Endothelial cell of umbilical vein (primary cell): ENCODE measurements at places on chromosomes 7 and 10. TPM values are rescaled to one million over a fixed set of nuclear protein-coding genes. Genes with fewer than 3 reads are reported as not detected.

GRCh38 chr10:27783660-27784059, 38.0 kb upstream of the MKX start:
- no peaks in the 10 kb centered on the region for H3K36me3 ChIP-seq
- H3K4me3 ChIP-seq, result no peak overlapping the region
- H3K27ac ChIP-seq, result no peak overlapping the region
- DNase-seq, result peak; percentile 64
- H3K4me1 ChIP-seq, result no peaks in the 10 kb centered on the region
- peaks cover 3% of the 10 kb centered on the region for H3K27me3 ChIP-seq

CXCL12 gene
- 0.88 and 1.4 TPM in 2 replicates for total RNA-seq

DNA sequence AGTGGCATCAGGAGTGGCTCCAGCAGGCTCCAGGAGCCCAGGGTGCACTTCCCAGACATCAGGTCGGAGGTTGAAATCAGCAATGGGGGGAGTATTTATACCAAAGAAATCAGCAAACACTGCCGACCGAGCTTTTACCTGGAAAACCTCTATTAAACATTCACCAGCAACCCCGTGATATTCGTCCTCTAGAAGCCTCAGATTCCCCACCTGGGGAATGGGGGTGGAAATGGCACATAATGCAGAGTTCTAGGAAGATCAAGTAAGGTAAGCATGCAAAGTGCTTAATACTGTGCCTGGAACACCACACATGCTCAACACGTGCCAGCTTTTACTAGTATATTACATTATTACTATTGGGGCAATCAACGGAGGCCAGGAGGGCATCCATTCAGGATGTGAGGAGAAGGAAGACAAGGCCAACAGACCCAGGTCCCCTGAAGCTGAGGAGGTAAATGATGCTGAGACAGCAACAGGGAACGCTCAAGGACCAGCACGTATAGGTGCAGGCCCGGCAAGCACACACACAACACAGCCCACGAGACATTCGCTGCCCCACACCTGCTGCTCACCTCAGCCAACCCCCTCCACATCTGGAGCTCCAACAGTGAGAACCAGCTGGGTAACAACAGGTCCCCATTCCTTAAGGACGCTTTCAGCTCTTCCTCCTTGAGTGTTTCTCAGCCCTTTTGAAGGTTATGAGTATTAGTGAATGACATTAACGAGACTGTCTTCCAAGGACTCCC, 125.5 kb downstream of the TNS3 start:
- H3K4me1 ChIP-seq, result peaks cover 49% of the 10 kb centered on the region
- no peaks in the 10 kb centered on the region for H3K27me3 ChIP-seq
- no peaks in the 10 kb centered on the region for H3K36me3 ChIP-seq
- DNase-seq, result no peak
- no peak overlapping the region for H3K4me3 ChIP-seq

GRCh38 chr7:47570649-47571050, 11.3 kb downstream of the TNS3 start:
- H3K27ac ChIP-seq, result no peak overlapping the region
- H3K27me3 ChIP-seq, result no peaks in the 10 kb centered on the region
- DNase-seq, result no peak
- peaks cover 5% of the 10 kb centered on the region for H3K4me1 ChIP-seq
- no peak overlapping the region for H3K4me3 ChIP-seq

CALML5 gene
- not detected in 2 replicates for total RNA-seq

TMEM176B gene
- not detected in 2 replicates for total RNA-seq

EGR2 gene
- 0.46 and 0.67 TPM in 2 replicates for total RNA-seq
